ENCODE measurements at places on chromosomes 1 and 21.
A peak's percentile ranks its signal among the peaks of the same experiment; 100 is the strongest.

DNA sequence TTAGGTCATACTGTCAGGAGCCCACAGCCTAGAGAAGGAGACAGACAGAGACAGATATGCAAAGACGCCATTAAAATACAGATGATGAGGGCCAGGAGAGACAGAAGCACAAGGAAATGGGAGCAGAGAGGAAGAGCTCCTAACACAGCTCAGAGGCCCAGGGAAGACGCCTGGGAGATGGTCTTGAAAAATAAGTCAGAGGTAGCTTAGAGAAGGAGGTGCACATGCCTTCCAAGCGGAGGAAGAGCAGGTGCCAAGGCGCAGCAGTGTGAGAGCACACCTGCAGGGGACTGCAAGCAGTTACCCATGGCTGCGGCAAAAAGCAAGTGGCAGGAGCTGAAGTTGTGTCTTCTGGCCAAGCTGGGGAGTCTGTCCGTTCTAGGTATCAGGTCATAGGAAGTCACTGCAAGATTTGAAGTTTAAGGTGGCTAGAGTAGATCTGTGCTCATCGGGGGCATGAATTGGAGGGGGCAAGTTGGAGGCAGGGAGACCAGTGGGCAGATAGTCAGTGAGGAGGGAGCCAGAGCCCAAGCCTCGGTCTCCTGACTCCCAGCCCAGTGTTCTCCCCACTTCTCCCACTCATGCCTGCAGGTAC, 1.3 kb upstream of the TRABD2B start:
- DNase-seq, result no peak

GRCh38 chr21:34916446-34916845, 132.7 kb downstream of the RUNX1 start:
- DNase-seq, result no peak

- peak; percentile 85 for DNase-seq
These were observed 17.1 kb upstream of the CCDC190 start for GRCh38 chr1:162878000-162878596.

DNA sequence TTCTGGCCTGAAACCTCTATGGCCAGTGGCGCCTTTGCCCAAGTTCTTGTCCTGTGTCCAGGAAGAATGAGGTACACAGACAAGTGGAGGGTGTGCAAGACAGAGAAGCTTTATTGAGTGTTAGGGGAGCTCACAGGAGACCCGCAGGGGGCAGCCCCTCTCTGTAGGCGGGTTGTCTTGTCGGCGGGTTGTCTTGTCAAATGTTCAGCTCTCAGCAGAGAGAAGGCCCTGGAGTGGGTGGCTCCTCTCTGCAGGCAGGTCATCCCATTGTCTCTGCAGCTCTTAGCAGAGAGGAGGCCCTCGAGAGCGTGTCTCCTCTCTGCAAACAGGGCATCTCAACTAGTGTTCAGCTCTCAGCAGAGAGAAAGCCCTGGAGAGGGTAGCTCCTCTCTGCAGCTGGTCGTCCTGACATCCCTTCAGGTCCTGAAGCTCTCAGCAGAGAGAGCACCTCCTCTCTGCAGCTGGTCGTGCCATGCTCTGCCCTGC, 11.0 kb downstream of the COL6A2 start:
- DNase-seq, result no peak

GRCh38 chr1:169959686-169960085, 66.0 kb upstream of the SCYL3 start:
- DNase-seq, result no peak

Measured in mesendoderm (in vitro differentiated cells).